ENCODE measurements at places on chromosomes 13 and 19.

- DNase-seq = no peak
Observed at GRCh38 chr13:105948143-105948542, 587.3 kb downstream of the EFNB2 start.

- no peak for DNase-seq
Observed at GRCh38 chr13:33797622-33798021, 20.3 kb upstream of the RFC3 start.

GRCh38 chr19:3310280-3310679 lies 56.1 kb upstream of the NFIC start:
- DNase-seq = no peak

DNA sequence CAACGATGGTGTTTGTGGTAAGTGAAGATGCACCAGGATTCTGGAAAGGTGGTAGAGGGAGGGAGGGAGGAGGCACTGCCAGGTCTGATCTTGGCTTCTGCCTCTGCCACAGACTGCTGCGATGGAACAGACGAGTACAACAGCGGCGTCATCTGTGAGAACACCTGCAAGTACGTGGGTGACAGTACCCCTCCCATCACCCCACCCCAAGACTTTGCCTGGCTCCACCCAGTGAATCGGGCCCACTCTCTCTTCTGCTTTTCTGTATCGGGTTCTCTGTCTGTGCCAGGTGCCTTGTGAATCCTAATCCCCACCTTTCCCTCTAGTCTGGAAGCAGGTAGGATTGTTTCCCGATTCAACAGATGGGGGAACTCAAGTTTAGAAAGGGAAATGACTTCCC lies 2.5 kb downstream of the PRKCSH start:
- no peak for DNase-seq

GRCh38 chr13:112605531-112605990 lies 17.6 kb upstream of the TUBGCP3 start:
- no peak for DNase-seq

- no peak for DNase-seq
Observed at GRCh38 chr13:43072394-43072793, 49.0 kb downstream of the DNAJC15 start.

GRCh38 chr19:41691268-41691970 lies 3.3 kb upstream of the CEACAM7 start:
- DNase-seq = no peak

GRCh38 chr13:35909837-35910540 lies 221.2 kb downstream of the DCLK1 start:
- no peak for DNase-seq

GRCh38 chr13:23560571-23561089 lies 9.6 kb upstream of the TNFRSF19 start:
- DNase-seq = no peak

GRCh38 chr19:49456326-49456725 lies 3.3 kb downstream of the ALDH16A1 start:
- no peak for DNase-seq

GRCh38 chr13:94799299-94799698 lies 87.0 kb upstream of the SOX21 start:
- DNase-seq = no peak

DNA sequence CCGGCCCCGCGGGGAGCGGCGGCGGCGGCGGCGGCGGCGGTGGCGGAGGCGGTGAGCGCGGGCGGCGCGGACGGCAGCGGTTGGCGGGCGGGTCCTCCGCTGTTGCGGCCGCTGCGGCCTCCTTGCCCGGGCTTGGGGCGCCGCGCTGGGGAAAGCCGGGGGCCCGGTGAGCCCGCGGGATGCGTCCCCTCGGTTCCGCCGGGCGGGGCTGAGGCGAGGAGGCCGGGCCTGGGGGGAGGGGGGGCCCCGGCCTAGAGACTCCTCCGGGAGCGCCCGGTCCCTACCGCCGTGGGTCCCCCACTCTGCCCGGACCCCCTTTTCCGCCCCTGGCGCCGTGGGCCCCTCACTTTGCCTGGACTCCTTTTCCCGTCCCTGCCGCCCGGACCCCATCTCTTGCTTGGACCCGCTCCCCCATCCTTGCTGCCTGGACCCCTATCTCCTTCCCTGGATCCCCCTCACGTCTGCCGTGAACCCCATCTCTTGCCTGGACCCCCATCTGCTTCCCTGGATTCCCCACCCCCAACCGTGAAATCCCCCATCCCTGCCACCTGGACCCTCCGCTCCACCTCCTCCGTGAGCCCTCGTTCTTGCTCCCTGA lies 28.6 kb upstream of the NDUFS7 start:
- DNase-seq = no peak

- DNase-seq = no peak
Observed at GRCh38 chr13:113348591-113348990, 15.3 kb downstream of the GRTP1 start.

GRCh38 chr13:78102121-78102677 lies 183.6 kb upstream of the EDNRB start:
- DNase-seq = peak; percentile 50
